T-cell (primary cell): ENCODE measurements at places on chromosomes 3 and 15. TPM values are rescaled to one million over a fixed set of nuclear protein-coding genes. Genes with fewer than 3 reads are reported as not detected.

GRCh38 chr3:12187448-12188327, 29.0 kb upstream of the TIMP4 start:
- H3K27me3 ChIP-seq, result no peaks in the 10 kb centered on the region
- no peaks in the 10 kb centered on the region for H3K4me1 ChIP-seq
- H3K36me3 ChIP-seq, result no peaks in the 10 kb centered on the region

GRCh38 chr15:31306426-31307269, 20.0 kb upstream of the KLF13 start:
- no peak overlapping the region for H3K4me3 ChIP-seq
- H3K36me3 ChIP-seq, result no peaks in the 10 kb centered on the region
- DNase-seq, result no peak
- H3K27ac ChIP-seq, result no peak overlapping the region

GRCh38 chr3:64489361-64490044, 198.3 kb downstream of the ADAMTS9 start:
- no peaks in the 10 kb centered on the region for H3K36me3 ChIP-seq
- no peak for DNase-seq
- no peaks in the 10 kb centered on the region for H3K4me1 ChIP-seq
- no peak overlapping the region for H3K27ac ChIP-seq
- no peak overlapping the region for H3K4me3 ChIP-seq

DNA sequence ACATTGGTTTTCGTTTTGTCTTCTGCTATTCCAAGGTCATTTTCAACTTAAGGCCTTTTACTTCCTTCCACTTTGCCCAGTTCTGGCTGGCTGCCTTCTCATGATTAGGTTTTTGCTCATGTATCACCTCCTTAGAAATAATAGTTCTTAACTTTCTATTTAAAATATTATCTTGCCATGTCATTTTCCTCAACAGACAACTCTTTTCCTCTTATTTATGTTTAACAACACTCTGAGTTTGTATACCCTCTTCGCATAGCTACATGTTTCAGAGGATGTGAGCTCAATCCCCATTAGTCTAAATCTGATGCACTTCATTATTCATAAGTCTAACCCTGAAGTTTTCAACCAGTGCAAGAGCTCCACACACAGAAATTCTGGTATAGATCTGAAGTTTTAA, 299.1 kb downstream of the BCHE start:
- no peak overlapping the region for H3K27ac ChIP-seq
- DNase-seq, result no peak
- no peaks in the 10 kb centered on the region for H3K27me3 ChIP-seq
- H3K4me3 ChIP-seq, result no peak overlapping the region
- no peaks in the 10 kb centered on the region for H3K4me1 ChIP-seq

Gene CCR8
- total RNA-seq, result 2.8 TPM

Gene PODXL2
- total RNA-seq, result 4.4 TPM

Gene CD200R1L
- total RNA-seq, result not detected

Gene FOXP1
- total RNA-seq, result 482 TPM

Gene ALDH1A2
- 0.73 TPM for total RNA-seq

Gene SPATA12
- total RNA-seq, result not detected
